Kidney epithelial cell (primary cell): ENCODE measurements at places on chromosomes 6 and 20. TPM values are rescaled to one million over a fixed set of nuclear protein-coding genes. Genes with fewer than 3 reads are reported as not detected.

EBF4 gene
- 8.1 and 9.7 TPM in 2 replicates for total RNA-seq

GRCh38 chr6:45327956-45328522 is at the start of gene RUNX2:
Gene RUNX2, plus strand, starts transcription at chr6:45328330. Its CDS starts 397 bp downstream, at chr6:45328727.
- peak; percentile 43 for DNase-seq

DNA sequence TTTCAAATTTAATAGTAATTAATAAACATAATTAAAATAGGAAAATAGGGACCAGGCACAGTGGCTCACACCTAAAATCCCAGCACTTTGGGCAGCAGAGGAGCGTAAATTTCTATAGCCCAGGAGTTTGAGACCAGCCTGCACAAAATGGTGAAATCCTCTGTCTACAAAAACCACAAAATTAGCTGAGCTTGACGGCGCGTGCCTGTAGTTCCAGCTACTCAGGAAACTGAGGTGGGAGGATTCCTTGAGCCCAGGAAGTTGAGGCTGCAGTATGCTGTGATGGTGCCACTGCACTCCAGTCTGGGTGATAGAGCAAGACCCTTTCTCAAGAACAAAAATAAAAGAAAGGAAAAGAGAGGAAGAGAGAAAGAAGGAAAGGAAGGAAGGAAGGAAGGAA is 1387.0 kb upstream of the ADGRB3 start:
- DNase-seq, result no peak

MCM8 gene
- total RNA-seq, result 5.1 and 6.1 TPM in 2 replicates

GGT7 gene
- total RNA-seq, result 8.4 and 12.5 TPM in 2 replicates

BIRC7 gene
- total RNA-seq, result 12.8 and 19.2 TPM in 2 replicates

TBC1D20 gene
- 38.5 and 40.7 TPM in 2 replicates for total RNA-seq

GRCh38 chr6:48057601-48058000 is 53.4 kb downstream of the PTCHD4 start:
- no peak for DNase-seq
